ENCODE measurements at places on chromosomes 3 and 15.
A peak's percentile ranks its signal among the peaks of the same experiment; 100 is the strongest.

GRCh38 chr15:85545752-85546151 lies 165.3 kb downstream of the AKAP13 start:
- DNase-seq: no peak

DNA sequence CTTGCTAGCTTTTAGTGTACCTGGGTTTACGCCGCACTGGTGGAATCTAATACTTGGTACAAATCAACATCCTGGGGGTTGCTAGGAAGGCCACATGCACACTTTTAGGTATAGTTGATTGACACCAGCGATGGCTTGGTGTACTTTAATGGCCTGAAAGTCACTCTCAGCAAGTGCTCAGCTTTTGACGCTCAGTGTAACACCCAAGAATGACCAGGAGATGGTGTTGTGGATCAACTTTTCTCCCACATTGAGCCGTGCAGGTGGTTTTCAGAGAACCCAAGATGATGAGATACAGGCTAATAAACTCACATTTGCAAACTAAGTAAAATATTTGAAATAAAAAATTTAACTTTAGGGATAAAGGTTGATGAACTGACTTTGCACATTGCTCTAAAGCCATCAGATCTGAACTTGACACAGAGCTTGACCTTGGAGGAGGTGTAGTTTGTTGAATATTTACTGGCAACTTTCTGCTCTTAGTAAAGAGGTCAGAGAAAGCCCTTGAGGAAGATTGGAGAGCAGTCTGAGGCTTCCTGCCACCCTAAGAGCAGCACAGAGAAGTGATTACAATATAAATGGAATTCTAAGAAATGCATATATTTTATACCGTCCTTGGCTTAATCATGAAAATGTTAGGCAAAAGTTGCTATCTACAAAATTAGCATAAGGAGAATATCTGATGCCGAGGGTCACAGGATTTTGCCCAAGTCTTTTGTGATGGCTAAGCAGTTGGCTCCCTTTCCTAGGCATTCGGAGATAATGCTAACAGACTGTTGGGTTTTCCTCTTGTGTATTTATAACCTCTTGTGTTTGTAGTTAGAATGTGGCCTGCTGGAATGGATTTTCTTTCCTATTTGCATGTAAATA lies 143.4 kb upstream of the RASGRP1 start:
- peak; percentile 60 for DNase-seq

DNA sequence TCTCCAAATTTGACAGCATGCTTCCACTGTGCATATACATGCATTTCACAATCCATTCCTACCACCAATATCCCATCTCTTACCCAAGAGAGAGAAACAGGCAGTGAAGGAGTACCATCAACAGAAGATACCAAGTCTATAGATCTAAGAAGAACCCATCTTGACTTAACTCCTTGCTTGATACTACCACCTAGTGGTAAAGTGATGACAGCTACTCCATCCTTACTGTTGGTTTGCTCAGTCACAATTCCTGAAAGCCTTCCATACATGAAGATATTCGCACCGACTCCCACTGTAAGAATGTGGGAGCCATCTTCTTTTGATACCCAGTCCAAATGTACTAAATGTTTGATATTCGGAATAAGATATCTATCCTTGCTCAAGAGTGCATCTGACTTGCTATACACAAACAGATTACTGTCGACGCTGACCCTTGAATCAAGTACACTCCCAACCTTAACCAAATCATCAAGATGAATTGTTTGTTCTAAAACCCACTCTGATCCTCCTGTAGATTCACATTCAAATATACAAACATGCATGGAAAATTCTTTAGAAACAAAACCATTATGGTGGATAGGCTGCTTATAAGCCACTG lies 123.1 kb downstream of the DMXL2 start:
- DNase-seq: no peak

DNA sequence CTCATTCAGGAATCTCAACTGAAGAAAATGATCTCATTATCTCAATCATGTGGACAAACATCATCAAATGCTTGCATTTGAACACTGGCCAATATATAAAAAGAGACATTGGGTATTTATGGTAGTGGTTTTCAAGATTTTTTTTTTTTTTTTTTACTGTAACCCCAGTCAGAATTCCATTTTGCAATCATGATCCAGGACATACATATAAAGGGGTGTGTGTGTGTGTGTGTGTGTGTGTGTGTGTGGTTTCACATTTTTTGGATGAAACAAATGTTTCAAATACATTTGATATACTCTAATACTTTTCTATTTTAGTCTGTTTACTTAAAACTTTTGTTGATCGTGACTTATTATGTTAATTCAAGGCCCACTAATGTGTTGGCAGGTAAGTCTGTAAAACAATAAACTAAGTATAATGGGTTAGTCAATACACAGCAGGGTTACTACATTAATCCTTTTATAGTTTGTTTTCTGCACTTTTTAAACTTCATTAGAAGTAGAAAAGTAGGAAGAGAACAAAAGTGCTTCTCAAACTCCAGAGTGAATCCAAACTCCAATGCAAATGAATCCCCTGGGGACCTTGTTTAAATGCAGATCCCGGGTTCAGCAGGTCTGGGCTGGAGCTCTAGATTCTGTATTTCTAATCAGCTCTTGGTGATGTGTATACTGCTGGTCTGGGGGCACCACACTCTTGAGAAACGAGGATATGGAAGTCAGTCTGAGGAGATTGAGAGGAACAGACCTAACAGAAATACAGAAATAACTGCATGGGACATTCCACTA lies 17.6 kb downstream of the THRB start:
- no peak for DNase-seq

GRCh38 chr15:95932141-95932540 lies 398.4 kb upstream of the NR2F2 start:
- no peak for DNase-seq

DNA sequence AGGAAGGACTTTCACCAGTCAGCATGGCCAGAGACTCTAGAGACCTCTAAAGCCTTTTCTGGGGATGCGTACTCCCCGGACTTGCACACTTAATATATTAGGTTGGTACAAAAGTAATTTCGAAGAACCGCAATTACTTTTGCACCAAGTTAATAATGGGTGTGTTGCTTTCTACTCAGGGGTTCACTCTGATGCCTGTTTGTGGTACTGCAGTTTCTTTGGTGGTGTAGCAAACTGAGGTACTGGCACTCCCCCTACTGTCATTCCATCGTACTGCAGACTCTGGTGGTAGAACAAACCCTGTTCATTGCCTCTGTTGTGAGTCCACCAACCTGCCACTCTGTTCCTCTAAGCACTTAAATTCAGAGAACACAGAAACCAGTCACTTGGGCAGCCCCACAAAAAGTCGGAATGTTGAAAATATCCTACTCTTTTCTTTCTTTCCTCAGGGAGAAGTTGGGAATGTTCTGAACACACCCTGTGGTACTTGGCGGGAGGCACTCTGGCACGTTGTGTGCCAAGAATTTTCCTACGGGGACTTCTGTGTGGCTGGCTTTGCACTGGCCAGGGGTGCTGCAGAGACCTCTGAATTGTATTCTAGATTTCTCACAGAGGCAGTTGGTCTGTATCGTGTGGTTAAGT lies 46.3 kb downstream of the GABRG3 start:
- DNase-seq: peak; percentile 79

DNA sequence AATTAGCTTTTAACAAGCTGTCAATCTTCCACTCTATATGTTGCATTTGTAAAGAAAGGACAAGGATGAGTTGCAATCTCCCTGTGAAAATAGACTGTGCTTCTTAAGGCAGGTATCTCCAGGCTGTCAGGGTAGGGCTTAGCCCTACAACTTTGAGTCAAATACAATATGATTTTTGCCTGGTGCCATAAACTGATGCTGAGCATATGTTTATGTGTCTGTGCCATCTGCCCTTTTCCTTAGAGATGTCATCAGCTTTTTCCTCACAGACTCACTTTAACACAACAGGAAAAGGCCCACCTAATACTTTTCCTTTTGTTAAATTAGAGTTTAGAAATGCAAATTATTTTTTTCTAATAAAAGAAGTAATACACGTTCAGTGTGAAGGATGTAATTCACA lies 548.3 kb downstream of the NLGN1 start:
- no peak for DNase-seq

DNA sequence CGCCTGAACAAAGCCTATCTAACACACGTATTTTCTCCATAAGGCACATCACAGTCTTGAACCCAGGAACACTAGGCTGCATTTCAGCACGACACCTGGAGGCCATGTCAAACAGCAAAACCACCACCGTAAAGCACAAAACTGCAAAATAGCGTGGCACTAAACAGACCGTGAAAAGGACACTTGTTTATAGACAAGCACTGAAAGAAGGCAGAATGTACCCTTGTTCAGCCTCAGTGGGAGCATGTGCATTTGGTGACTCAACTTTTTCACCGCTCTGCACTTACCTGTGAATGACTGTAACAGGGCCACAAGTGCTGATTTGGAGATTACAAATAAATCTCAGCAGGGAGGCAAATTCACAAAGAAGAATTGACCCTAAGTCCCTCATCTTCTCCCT lies 80.8 kb downstream of the ISG20 start:
- DNase-seq: no peak

GRCh38 chr3:89058371-89058770 lies 49.0 kb upstream of the EPHA3 start:
- no peak for DNase-seq

- DNase-seq: no peak
These were observed 239.3 kb downstream of the EPHB1 start for GRCh38 chr3:135034291-135034768.

All from head of caudate nucleus (tissue), 42 donors.